ENCODE measurements at places on chromosomes 3 and 15. TPM values are rescaled to one million over a fixed set of nuclear protein-coding genes. Genes with fewer than 3 reads are reported as not detected.

The FETUB gene
- not detected for polyA plus RNA-seq

GRCh38 chr3:59115364-59116232 is 65.8 kb upstream of the CFAP20DC start:
- no peaks in the 10 kb centered on the region for H3K27me3 ChIP-seq
- H3K4me3 ChIP-seq: no peak overlapping the region
- H3K4me1 ChIP-seq: no peaks in the 10 kb centered on the region
- H3K36me3 ChIP-seq: no peaks in the 10 kb centered on the region

GRCh38 chr3:183500981-183501704 is 54.4 kb downstream of the KLHL6 start:
- H3K36me3 ChIP-seq: no peaks in the 10 kb centered on the region
- no peaks in the 10 kb centered on the region for H3K27me3 ChIP-seq
- DNase-seq: no peak

GRCh38 chr3:111919370-111920065 is 59.3 kb upstream of the ABHD10 start:
- no peak overlapping the region for H3K4me3 ChIP-seq
- H3K4me1 ChIP-seq: peaks cover 47% of the 10 kb centered on the region
- no peak overlapping the region for H3K27ac ChIP-seq

The GOLGA8T gene
- 0.07 TPM for polyA plus RNA-seq

The MON1A gene
- 16.3 TPM for polyA plus RNA-seq

DNA sequence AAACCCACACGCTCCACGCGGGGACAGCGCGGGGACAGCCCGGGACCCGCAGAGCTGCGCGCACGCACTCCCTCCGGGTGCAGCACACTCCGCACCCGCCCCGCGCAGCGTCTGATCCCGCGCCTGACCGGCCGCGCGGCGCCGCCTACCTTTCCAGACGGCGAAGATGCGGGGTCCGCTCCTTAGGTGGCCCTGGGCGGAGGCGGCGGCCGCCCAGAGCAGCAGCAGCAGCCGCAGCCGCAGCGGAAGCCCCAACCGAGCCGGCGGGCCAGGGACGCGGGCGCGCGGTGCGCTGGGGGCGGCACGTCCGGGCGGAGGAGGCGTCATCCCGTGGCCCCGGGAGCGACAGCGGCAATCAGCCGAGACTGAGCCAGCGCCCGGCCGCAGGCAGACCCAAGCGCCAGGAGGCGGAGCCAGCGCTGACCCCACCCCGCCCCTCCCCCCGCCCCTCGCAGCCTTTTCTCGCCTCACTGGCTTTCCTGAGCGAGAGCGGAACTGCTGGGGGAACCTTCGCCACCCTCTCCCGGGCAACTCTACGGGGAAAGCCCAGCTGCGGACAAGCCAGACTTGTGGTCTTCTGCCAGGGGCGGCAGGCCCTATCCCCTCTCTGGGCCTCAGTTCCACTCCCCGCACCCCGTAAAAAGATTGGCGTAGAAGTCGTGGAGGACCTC is at the start of gene SEMA7A:
Gene SEMA7A, minus strand, starts transcription at position 367 of the 671 bp plus-strand sequence. Its CDS starts 40 bp downstream, at position 327.
- peak within 1 kb of the TSS; percentile 68 for H3K4me3 ChIP-seq
- peaks cover 12% of the 10 kb centered on the region for H3K27me3 ChIP-seq
- peak; percentile 87 for DNase-seq
- peak within 1 kb of the TSS; percentile 51 for H3K27ac ChIP-seq

The PRSS50 gene
- 0.06 TPM for polyA plus RNA-seq

The GHRL gene
- 0.61 TPM for polyA plus RNA-seq

DNA sequence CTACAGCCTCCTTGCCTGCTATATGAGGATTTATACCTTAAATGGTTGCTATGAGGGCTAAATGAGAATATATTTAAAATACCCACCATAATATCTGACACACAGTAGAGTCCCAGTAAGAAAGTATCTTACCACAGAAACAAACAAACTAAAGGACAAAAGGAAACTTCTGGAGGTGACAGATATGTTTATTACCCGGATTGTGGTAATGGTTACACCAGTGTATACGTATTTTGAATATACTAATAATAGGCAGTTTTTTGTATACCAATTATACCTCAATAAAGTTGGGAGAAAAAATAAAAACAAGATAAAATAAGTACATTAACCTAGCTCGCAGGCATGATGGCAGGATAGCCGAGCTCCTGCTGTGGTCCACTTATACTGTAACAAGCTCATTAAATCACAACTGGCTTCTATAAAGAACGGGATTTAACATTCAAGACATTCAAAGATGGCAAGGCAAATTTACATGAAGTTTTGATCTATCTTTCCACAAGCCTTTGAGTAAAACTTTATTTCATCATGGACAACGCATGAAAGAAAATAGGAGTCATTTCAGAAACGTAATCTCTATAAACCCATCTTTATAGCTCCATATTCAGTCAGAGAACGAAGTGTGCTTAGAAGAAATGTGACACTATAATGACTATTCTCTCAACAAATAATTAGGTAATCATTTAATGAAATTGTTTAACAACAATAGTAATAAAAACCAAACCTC is 1.5 kb downstream of the RPN1 start:
- no peak for DNase-seq
- peaks cover 14% of the 10 kb centered on the region for H3K4me1 ChIP-seq
- H3K4me3 ChIP-seq: peak overlapping the region; percentile 89
- no peaks in the 10 kb centered on the region for H3K36me3 ChIP-seq
- no peaks in the 10 kb centered on the region for H3K27me3 ChIP-seq

DNA sequence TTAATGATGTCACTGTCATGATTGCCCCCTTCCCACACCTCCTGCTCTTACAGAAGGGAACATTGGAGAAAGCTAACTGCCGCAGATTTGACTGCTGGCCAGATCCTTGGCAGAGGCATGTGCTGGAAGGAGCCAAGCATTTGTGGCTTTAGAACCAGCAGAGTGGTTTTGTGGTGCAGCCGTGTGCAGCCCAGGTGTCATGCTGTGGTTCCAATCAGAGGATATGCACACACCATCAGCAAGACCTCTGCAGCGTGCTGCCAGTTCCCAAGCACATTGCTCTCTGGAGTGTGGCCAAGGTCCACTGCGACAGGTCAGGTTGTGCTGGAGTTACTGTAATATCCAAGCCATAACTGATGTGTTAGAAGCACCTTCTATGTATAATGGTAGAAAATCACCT is 61.6 kb downstream of the OTOL1 start:
- H3K27ac ChIP-seq: no peak overlapping the region
- no peak overlapping the region for H3K4me3 ChIP-seq
- no peaks in the 10 kb centered on the region for H3K27me3 ChIP-seq
- DNase-seq: no peak
- no peaks in the 10 kb centered on the region for H3K36me3 ChIP-seq

The RTP4 gene
- polyA plus RNA-seq: 0.72 TPM

- H3K36me3 ChIP-seq: no peaks in the 10 kb centered on the region
- H3K27me3 ChIP-seq: no peaks in the 10 kb centered on the region
- no peak for DNase-seq
Measured at GRCh38 chr15:62561059-62561519, 396.0 kb upstream of the C2CD4B start.

GRCh38 chr3:114941626-114942309 is 205.3 kb downstream of the ZBTB20 start:
- H3K36me3 ChIP-seq: no peaks in the 10 kb centered on the region
- no peaks in the 10 kb centered on the region for H3K27me3 ChIP-seq
- H3K4me3 ChIP-seq: no peak overlapping the region
- DNase-seq: no peak
- no peak overlapping the region for H3K27ac ChIP-seq

DNA sequence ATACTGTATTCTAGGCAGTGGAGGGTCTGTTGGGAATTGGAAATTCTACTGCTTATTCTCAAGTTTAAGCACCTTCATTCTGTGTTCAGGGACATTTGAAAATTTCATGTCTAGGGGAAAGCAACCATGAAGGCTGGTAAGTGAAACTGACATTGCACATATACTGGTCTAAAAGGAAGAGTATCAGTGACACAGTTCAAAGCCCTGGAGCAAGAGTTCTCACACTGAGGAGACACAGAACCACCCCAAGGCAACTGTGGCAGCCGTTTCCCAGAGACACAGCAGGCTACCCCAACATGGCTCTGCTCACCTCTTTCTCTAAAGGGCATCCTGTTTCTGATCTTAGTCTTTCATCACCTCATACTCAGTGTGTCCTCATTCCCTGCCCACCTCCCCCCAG is 67.5 kb downstream of the KCNMB2 start:
- no peak overlapping the region for H3K27ac ChIP-seq
- no peak for DNase-seq
- H3K4me1 ChIP-seq: no peaks in the 10 kb centered on the region
- no peaks in the 10 kb centered on the region for H3K27me3 ChIP-seq
- no peak overlapping the region for H3K4me3 ChIP-seq

GRCh38 chr3:152849996-152850578 is 15.2 kb downstream of the P2RY1 start:
- H3K4me1 ChIP-seq: no peaks in the 10 kb centered on the region
- H3K27me3 ChIP-seq: no peaks in the 10 kb centered on the region
- no peak for DNase-seq
- no peaks in the 10 kb centered on the region for H3K36me3 ChIP-seq
- H3K27ac ChIP-seq: no peak overlapping the region

GRCh38 chr15:79463043-79463780 is 31.1 kb downstream of the MINAR1 start:
- H3K4me1 ChIP-seq: no peaks in the 10 kb centered on the region
- no peak for DNase-seq
- no peak overlapping the region for H3K27ac ChIP-seq
- H3K4me3 ChIP-seq: no peak overlapping the region

GRCh38 chr15:90225504-90226234 is 8.1 kb downstream of the CIB1 start:
- H3K27ac ChIP-seq: no peak overlapping the region
- H3K4me1 ChIP-seq: peaks cover 10% of the 10 kb centered on the region
- no peaks in the 10 kb centered on the region for H3K27me3 ChIP-seq
- peaks cover 68% of the 10 kb centered on the region for H3K36me3 ChIP-seq
- H3K4me3 ChIP-seq: no peak overlapping the region

The MESP2 gene
- polyA plus RNA-seq: 0.65 TPM

DNA sequence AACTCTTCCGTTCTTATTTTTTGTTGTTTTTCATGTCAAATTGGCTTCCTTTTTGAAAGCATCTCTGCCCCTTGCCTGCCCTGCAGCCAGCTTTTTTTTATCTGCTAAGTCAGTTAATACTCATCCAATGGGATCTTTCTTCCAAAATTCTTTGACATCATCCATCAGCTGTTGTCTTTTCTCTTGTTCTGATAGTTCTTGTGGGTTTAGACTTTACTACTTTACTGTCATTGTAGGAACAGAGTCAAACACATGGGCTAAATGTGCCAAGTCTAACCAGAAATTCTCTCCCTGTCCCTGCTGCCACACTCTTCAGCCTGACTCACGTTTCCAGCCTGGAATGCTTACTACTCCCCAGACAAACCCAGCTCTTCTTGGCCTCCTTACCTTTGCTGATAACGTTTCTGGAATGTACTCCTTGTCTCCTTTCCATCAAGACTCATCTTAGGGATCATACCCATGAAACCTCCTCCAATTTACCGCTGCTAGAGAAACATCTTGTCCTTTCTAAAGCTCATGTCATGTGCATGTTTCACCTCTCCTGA is 10.7 kb upstream of the VPS8 start:
- H3K4me3 ChIP-seq: no peak overlapping the region
- H3K4me1 ChIP-seq: peaks cover 5% of the 10 kb centered on the region
- no peak for DNase-seq

GRCh38 chr3:59286791-59287531 is 237.1 kb upstream of the CFAP20DC start:
- H3K27ac ChIP-seq: no peak overlapping the region
- DNase-seq: peak; percentile 22
- H3K36me3 ChIP-seq: no peaks in the 10 kb centered on the region
- no peak overlapping the region for H3K4me3 ChIP-seq

DNA sequence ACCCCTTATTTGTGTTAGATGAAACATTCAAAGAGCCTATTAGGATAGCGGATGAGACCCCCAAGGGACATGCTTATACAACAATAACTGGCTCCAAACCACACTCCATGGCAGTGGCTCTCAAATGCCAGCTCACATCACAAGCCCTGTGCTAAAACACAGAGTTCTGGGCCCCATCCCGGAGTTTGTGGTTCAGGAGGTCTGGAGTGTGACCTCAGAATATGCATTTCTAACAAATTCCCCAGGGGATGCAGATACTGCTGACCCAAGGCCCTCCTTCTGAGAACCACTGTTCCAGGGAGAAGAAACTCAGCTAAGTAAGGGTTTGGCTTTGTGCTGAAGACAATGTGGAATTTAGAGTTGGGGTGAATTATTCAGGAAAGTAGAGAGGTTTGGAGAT is 3.6 kb downstream of the CCRL2 start:
- no peak overlapping the region for H3K4me3 ChIP-seq
- no peaks in the 10 kb centered on the region for H3K27me3 ChIP-seq
- peaks cover 26% of the 10 kb centered on the region for H3K4me1 ChIP-seq
- H3K27ac ChIP-seq: no peak overlapping the region
- no peaks in the 10 kb centered on the region for H3K36me3 ChIP-seq

GRCh38 chr15:55649058-55649423 is 60.9 kb upstream of the PYGO1 start:
- no peaks in the 10 kb centered on the region for H3K36me3 ChIP-seq
- H3K27ac ChIP-seq: no peak overlapping the region
- H3K27me3 ChIP-seq: no peaks in the 10 kb centered on the region
- no peak overlapping the region for H3K4me3 ChIP-seq

The ROPN1 gene
- 0.19 TPM for polyA plus RNA-seq

DNA sequence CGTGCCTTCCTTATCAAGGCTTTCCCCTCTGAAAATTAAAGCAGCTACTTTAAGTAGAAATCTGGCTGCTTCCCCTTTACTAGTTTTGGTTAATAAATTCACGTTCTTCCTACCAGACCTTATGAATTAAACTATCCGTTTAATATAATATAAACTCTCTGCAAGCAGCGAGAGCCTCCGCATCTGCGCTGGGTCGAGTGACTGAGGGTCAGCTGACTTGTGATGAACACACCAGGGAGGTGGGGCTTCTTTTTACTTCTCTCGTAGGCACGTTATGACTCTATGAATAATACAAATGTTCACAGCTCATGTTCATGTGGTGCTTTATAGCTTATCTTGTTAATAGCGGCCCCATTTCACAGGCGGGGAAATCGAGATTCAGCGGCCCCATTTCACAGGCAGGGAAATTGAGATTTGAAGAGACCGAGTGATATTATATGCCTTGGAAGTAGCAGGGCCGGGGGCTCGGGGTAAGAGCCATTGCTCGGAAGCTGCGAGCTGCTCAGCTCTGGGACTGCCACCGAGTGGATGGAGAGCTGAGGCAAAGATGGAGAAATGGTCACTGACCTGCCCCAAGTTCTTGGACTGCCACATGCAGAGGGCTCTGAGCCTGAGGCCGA is 8.3 kb downstream of the MUC4 start:
- H3K4me3 ChIP-seq: peak overlapping the region; percentile 26
- H3K4me1 ChIP-seq: no peaks in the 10 kb centered on the region
- H3K27me3 ChIP-seq: no peaks in the 10 kb centered on the region
- H3K36me3 ChIP-seq: no peaks in the 10 kb centered on the region

DNA sequence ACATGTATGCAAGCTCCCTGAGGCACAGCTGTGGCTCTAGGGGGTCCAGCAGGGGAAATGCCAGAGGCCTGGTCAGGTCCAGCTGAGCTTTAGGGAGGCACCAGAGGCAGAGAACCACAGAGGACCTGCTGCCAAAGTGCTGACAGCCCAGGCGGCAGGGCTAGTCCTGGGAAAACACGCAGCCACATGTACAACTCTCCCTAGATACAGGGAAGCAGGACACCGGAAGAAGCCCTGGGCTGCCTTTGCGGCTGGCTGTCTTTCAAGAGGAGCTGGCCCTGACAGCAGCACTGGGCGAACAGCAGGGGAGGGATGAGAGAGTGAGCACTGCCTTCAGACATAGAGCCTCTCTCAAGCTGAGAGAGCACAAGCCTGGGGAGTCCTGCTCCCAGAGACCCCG is 40.7 kb downstream of the RFT1 start:
- DNase-seq: peak; percentile 76
- H3K4me3 ChIP-seq: no peak overlapping the region
- no peaks in the 10 kb centered on the region for H3K27me3 ChIP-seq
- H3K36me3 ChIP-seq: no peaks in the 10 kb centered on the region

Data from heart left ventricle (tissue), 16 donors.